ENCODE measurements at places on chromosomes 1 and 21. TPM values are rescaled to one million over a fixed set of nuclear protein-coding genes. Genes with fewer than 3 reads are reported as not detected.

Gene LCE1A
- total RNA-seq, result not detected

Gene ZBTB8A
- total RNA-seq, result 11.8 TPM

Gene PADI1
- total RNA-seq, result 0.41 TPM

Gene SLAMF8
- total RNA-seq, result not detected

Gene OR10Z1
- total RNA-seq, result not detected

Gene TMEM39B
- total RNA-seq, result 15.8 TPM

Gene OR14K1
- total RNA-seq, result not detected

Gene TDRD5
- not detected for total RNA-seq

Gene EDARADD
- total RNA-seq, result 0.40 TPM

Gene TMEM52
- total RNA-seq, result 0.90 TPM

Gene GBP6
- total RNA-seq, result not detected

Gene TSACC
- total RNA-seq, result not detected

Gene RAB42
- 1.3 TPM for total RNA-seq

Gene GCSAML
- not detected for total RNA-seq

Gene CLCA4
- total RNA-seq, result not detected

Gene GSTM5
- total RNA-seq, result not detected

Gene CCDC24
- 6.8 TPM for total RNA-seq

Gene DCST1
- not detected for total RNA-seq

Gene CDC20
- total RNA-seq, result 14.5 TPM

Gene COL24A1
- 2.8 TPM for total RNA-seq

Gene HTR6
- not detected for total RNA-seq

Gene EVI5
- total RNA-seq, result 66.8 TPM

Gene GRIK1
- 0.24 TPM for total RNA-seq

Gene ESRRG
- total RNA-seq, result not detected

Gene OR2M5
- total RNA-seq, result not detected

Gene REN
- not detected for total RNA-seq

Gene TFF3
- not detected for total RNA-seq

Gene UMODL1
- total RNA-seq, result not detected

Gene ARHGAP29
- 44.0 TPM for total RNA-seq

Gene PCBP3
- total RNA-seq, result 11.8 TPM

Gene C1orf94
- not detected for total RNA-seq

Gene MAP10
- 1.0 TPM for total RNA-seq

Gene JAM2
- 6.6 TPM for total RNA-seq

Gene CFAP74
- total RNA-seq, result not detected

Gene PRAMEF27
- not detected for total RNA-seq

Gene RASSF5
- total RNA-seq, result 0.36 TPM

Gene TTC34
- total RNA-seq, result 0.60 TPM

Gene ZBTB8B
- total RNA-seq, result 0.53 TPM

Gene INSRR
- total RNA-seq, result not detected

Gene GNG12
- total RNA-seq, result 91.5 TPM

Gene FMO4
- 3.5 TPM for total RNA-seq

Gene REG4
- total RNA-seq, result not detected

Gene RASAL2
- total RNA-seq, result 38.4 TPM

Gene BNIPL
- 0.36 TPM for total RNA-seq

Gene LCE2B
- total RNA-seq, result not detected

Gene GALE
- total RNA-seq, result 25.7 TPM

Gene PEA15
- 325 TPM for total RNA-seq

Gene FRRS1
- total RNA-seq, result 2.0 TPM

Gene CD101
- 1.4 TPM for total RNA-seq

Gene PTPN7
- total RNA-seq, result not detected

Gene PRKCZ
- 5.1 TPM for total RNA-seq

Gene BSND
- total RNA-seq, result not detected

Gene CNKSR1
- 0.80 TPM for total RNA-seq

Gene FCRLB
- not detected for total RNA-seq

Gene HMGCL
- 25.9 TPM for total RNA-seq

Gene CELA3A
- total RNA-seq, result not detected

Gene ARV1
- total RNA-seq, result 20.4 TPM

Gene MARK1
- 4.1 TPM for total RNA-seq

Gene BMP8A
- total RNA-seq, result 0.12 TPM

Gene CD247
- total RNA-seq, result not detected
